Forelimb muscle (tissue), 1 donor: ENCODE measurements at places on chromosomes 3 and 15. TPM values are rescaled to one million over a fixed set of nuclear protein-coding genes. Genes with fewer than 3 reads are reported as not detected.

The EIF2B5 gene
- polyA plus RNA-seq, result 36.4 TPM

GRCh38 chr3:124856677-124857076, 30.5 kb downstream of the ITGB5 start:
- no peak for DNase-seq

GRCh38 chr3:5430701-5431100, 243.2 kb downstream of the EDEM1 start:
- DNase-seq, result no peak

GRCh38 chr3:11290743-11291680, 18.8 kb downstream of the ATG7 start:
- no peak for DNase-seq

DNA sequence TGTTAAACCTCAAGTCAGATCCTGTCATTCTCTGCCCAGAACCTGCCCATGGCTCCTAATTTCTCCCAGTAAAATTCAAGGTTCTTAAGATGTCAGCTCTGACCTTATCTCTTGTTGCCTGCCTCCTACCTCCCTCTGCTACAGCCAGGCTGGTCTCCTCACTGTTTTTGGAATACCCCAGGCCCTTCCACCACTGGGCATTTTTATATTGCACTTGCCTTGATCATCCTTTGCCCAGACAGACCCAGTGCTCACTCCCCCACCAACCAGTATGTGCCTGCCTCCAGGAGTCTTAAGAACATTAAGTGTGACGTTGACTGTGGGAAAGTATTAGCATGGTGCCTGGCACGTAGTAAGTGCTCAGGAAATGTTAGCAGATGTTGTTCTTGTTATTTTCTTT, 3.1 kb downstream of the MITF start:
- no peak for DNase-seq

GRCh38 chr15:84987949-84988624, 6.4 kb downstream of the PDE8A start:
- DNase-seq, result no peak
